ENCODE measurements at places on chromosomes 3 and 15.
A peak's percentile ranks its signal among the peaks of the same experiment; 100 is the strongest.

- DNase-seq = no peak
Observed at GRCh38 chr3:139574026-139574947, 34.7 kb upstream of the RBP1 start.

GRCh38 chr3:107416138-107416537 is 38.9 kb downstream of the CCDC54 start:
- DNase-seq = no peak

DNA sequence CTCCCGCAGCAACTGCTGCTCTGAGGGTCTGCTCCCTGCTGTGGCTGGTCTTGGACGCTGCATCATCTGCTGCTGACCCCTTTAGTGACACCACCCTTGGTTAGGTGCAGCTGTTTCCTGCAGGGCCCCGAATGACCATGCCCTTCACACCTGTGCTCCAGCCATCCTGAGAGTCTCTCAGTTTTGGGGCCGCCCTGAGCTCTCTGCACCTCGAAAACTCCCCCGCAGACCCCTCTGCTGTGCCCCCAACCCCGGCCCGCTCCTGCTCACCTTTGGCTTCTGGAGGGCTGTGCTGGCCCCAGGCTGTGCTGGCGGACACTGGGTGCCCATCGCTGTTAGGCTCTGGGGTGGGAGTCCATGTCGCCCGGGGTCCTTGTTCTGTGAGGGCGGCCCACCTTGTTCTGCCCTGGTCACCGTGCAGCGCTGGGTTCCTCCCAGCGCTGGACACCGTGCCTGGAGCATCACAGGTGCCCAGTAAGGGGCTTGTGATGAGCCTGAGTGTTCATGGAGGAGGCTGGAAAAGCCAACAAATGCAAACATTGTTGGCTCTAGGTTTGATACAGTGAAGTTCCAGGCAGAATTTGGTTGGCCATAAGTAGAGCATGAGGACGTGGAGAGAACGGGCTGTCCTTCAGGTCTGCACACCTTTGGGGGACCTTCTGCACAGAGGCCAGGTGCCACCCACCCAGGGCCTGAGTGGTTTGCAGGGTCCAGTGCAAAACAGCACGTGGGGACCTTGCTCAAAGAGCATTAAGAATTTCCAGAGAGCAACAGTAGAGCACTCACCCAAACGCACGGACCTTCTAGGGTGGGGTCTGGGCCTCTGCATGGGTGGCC is 12.3 kb downstream of the ABTB1 start:
- DNase-seq = no peak

- DNase-seq = no peak
Observed at GRCh38 chr3:88231207-88231606, 81.4 kb downstream of the C3orf38 start.

- no peak for DNase-seq
Observed at GRCh38 chr15:38215707-38216106, 36.9 kb upstream of the SPRED1 start.

DNA sequence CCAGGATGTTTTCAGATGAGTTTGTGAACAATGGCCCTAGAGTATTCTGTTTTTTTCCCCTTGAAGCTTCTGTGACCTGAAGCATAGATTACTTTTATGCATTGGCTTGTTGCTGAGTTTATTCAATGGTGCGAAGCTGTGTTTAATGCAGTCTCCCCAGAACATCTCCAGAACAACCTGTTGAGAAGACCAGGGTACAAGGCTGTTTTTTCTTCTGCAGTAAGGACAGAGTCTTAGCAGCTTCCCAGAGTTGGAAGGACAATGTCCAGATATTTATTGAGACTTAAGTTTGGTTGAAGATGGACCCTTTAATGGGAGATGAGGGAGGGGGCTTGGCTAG is 295.6 kb downstream of the LRTM1 start:
- no peak for DNase-seq

- DNase-seq = peak; percentile 36
Observed at GRCh38 chr15:41207687-41208448, 22.7 kb downstream of the EXD1 start.

- no peak for DNase-seq
Observed at GRCh38 chr3:94643400-94643799, 580.5 kb downstream of the NSUN3 start.

DNA sequence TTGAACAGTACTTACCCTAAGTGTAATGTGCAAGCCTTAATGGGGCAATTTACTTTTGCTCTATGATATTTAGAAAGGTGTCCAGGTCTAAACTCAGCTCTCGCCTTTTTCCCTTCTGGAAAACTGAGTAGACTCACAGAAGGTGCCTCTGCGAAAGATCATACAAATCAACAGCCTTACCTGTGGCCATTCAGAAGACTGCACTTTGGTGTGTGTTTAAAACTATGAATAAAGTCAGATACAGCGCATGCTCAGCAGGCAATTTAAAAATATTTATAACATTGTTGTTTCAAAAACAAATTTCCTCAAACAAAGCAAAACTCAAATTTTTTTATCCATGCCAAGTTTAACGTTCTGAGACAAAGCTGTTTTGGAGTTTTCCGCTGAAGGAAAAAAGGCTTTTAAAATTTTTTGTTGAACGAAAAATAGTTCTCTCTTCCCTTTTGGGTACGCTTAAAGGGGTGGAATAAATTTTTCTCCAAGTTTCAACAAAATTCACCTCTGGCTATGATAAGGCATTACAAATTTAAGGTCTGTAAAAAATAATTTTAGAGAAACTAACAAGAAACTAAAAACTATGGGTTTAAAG is 156.3 kb downstream of the TIGIT start:
- DNase-seq = no peak

- peak; percentile 65 for DNase-seq
Observed at GRCh38 chr3:185983495-185984141, 45.8 kb upstream of the TRA2B start.

DNA sequence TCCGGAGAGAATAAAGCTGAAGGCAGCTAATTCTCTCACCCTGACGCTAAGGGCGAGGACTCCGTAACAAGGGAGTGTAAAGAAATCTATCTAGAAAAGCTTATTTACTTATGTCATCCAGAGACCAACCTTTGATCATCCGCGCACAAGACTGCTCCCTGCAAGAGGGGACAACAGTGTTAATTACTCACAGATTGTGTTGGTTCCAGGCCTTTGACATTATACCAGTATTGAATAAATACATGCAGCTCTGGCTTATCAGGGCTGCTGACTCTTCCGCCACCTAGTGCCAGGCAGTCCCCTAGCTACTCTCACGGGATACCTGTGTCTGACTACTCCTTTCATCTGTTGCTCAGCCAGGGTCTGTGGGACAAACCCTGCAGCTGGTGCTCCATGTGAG is 211.7 kb downstream of the DTWD1 start:
- DNase-seq = no peak

- no peak for DNase-seq
Observed at GRCh38 chr3:6803619-6804018, 57.3 kb upstream of the GRM7 start.

DNA sequence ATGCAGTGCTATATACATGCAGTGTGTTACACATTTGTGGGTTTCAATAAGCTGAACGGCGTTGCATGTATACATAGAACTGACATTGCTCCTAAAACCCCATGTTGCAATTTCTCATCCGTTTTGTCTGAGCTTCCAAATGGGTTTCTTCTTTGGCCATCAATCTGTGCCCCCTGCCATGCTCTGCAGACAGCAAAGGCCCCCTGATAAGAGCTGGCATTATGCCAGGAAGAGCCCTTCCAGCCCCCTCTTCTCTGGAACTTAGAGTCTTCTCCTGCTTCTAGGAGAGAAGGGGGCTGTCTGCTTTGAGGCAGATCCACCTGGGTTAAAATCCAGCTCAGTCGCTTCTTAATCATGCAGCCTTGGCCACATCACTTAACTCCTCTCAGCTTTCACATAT is 254.0 kb downstream of the SLCO3A1 start:
- no peak for DNase-seq
